ENCODE measurements at places on chromosomes 11 and 22.

GRCh38 chr11:12769834-12770345, 95.7 kb downstream of the TEAD1 start:
- H3K27me3 ChIP-seq = no peaks in the 10 kb centered on the region
- H3K36me3 ChIP-seq = no peaks in the 10 kb centered on the region
- no peak for DNase-seq
- H3K4me3 ChIP-seq = no peak overlapping the region

DNA sequence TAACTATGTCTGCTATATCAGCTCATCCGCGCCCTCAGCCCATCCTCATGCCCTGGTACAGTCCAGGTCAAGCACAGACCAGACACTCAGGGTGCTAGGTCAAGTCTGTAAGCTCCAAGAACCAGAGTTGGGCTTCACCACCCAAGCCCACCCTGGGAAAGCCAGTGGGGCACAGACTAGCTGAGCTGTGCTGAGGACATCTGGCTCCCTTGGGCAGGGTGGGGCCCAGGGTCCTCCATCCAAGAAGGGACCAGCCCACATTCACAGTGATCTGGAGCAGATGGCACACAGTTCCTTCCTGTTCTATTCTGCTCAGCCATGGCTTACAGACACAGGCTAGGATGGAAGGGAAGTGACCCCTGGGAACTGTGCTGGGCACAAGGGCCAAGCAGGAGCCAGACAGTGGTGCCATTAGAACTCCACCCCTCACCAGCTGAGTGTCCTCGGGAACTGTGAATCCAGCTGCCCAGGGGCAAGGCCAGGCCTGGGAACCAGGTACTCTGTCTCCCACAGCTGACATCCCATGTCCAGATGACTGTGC, 9.1 kb downstream of the P2RY6 start:
- H3K27me3 ChIP-seq = no peaks in the 10 kb centered on the region
- H3K4me1 ChIP-seq = no peaks in the 10 kb centered on the region
- H3K4me3 ChIP-seq = no peak overlapping the region
- DNase-seq = no peak
- H3K36me3 ChIP-seq = no peaks in the 10 kb centered on the region

DNA sequence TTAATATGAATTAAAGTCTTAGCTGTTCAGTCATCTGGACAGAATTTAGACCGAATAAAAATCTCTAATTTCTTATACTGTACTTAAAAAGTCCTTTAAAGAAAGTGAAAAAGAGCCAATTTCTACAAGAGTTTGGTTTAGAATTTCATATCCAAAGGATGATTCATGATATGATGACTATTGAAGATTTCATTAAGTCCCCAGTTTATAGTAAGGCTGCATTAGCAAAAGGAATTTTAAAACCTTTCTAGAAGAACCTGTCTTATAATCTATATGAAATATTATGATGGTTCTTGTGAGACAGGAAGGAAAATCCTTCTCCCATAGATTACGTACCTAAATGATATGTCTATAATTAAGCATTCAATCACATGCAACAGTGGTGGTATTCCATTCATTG, 34.8 kb downstream of the TSG101 start:
- H3K4me1 ChIP-seq = no peaks in the 10 kb centered on the region
- no peaks in the 10 kb centered on the region for H3K27me3 ChIP-seq
- no peak overlapping the region for H3K4me3 ChIP-seq
- peaks cover 37% of the 10 kb centered on the region for H3K36me3 ChIP-seq

- H3K27ac ChIP-seq = no peak overlapping the region
- DNase-seq = no peak
- H3K27me3 ChIP-seq = no peaks in the 10 kb centered on the region
- no peak overlapping the region for H3K4me3 ChIP-seq
Measured at GRCh38 chr11:84901991-84902390, 725.2 kb downstream of the DLG2 start.

DNA sequence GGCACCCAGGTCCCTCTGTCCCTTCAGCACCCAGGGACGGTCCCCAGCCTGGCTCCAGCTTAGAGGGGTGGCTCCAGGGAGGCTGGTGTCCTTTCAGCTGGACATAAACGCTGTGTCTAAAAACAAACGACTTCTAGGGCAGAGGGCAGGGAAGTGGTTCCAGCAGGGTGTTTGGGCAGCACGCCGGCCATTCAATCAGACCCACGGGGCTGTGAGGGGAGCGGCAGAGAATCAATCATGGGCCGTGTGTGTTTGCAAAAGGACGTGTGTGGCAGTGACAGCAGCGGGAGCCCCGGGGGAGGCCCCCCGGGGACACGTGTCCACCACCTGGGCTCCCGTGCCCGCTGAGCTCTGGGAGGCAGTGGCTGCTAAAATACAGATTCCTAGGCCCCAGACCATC, 127.7 kb downstream of the MN1 start:
- H3K36me3 ChIP-seq = no peaks in the 10 kb centered on the region
- no peaks in the 10 kb centered on the region for H3K4me1 ChIP-seq
- H3K4me3 ChIP-seq = no peak overlapping the region
- H3K27ac ChIP-seq = no peak overlapping the region

GRCh38 chr11:119055901-119056300, 1.1 kb downstream of the HYOU1 start:
- DNase-seq = no peak
- peaks cover 22% of the 10 kb centered on the region for H3K4me1 ChIP-seq
- H3K4me3 ChIP-seq = peak overlapping the region; percentile 89
- no peaks in the 10 kb centered on the region for H3K27me3 ChIP-seq

DNA sequence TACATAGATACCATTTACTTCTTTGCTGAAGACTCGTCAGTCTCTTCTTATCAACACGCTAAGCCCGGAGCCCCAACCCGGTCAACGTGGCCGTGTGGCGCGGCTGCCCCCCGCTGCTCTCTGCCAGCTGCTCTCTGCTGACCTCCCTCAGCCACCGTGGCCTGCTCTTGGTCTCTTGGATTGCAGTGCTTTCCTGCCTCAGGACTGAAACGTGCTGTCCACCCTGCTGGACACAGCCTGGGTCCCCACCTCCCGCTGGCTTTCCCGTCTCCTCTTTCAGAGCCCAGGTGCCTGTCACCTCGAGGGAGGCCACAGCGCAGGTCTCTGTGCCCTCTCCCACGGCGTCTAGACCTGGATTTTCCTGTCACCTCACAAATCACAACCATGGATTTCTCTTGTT, 388.1 kb upstream of the B3GAT1 start:
- no peaks in the 10 kb centered on the region for H3K4me1 ChIP-seq
- no peaks in the 10 kb centered on the region for H3K27me3 ChIP-seq
- H3K36me3 ChIP-seq = no peaks in the 10 kb centered on the region

- H3K4me3 ChIP-seq = no peak overlapping the region
- no peaks in the 10 kb centered on the region for H3K4me1 ChIP-seq
- no peak for DNase-seq
- no peak overlapping the region for H3K27ac ChIP-seq
- no peaks in the 10 kb centered on the region for H3K36me3 ChIP-seq
Measured at GRCh38 chr22:41732096-41732772, 32.9 kb downstream of the MEI1 start.

DNA sequence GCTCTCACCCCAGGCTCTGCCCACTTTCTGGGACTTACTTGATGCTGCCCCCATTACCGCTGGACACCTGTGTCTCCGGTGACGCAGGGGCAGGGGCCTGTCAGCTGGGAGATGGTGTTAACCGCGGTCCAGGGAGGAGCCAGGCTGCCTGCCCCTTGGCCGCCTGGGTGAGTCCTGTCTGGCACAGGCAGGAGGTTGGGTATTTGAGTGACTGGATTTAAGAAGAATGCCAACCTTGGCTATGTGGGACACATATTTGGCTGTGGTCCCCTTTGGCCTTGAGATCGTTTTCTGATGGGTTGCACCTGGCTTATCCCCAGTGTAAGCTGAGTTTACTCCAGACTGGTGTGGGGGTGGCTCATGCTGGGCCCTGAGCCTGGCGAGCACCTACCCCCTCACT, 2.5 kb downstream of the MUC6 start:
- H3K4me3 ChIP-seq = no peak overlapping the region
- no peaks in the 10 kb centered on the region for H3K27me3 ChIP-seq
- no peak for DNase-seq
- no peaks in the 10 kb centered on the region for H3K4me1 ChIP-seq

GRCh38 chr11:59218319-59218718, 5.6 kb upstream of the MPEG1 start:
- no peak overlapping the region for H3K27ac ChIP-seq
- no peaks in the 10 kb centered on the region for H3K4me1 ChIP-seq
- no peaks in the 10 kb centered on the region for H3K27me3 ChIP-seq

- H3K27ac ChIP-seq = peak overlapping the region; percentile 40
- peaks cover 68% of the 10 kb centered on the region for H3K4me1 ChIP-seq
- H3K36me3 ChIP-seq = no peaks in the 10 kb centered on the region
- no peak for DNase-seq
- H3K4me3 ChIP-seq = peak overlapping the region; percentile 12
Measured at GRCh38 chr22:40332319-40332781, 13.9 kb upstream of the ADSL start.

- no peak overlapping the region for H3K27ac ChIP-seq
- H3K4me3 ChIP-seq = no peak overlapping the region
- no peaks in the 10 kb centered on the region for H3K27me3 ChIP-seq
Measured at GRCh38 chr22:47450876-47451475, 688.5 kb downstream of the TBC1D22A start.
